ENCODE measurements at places on chromosomes 4 and X.

DNA sequence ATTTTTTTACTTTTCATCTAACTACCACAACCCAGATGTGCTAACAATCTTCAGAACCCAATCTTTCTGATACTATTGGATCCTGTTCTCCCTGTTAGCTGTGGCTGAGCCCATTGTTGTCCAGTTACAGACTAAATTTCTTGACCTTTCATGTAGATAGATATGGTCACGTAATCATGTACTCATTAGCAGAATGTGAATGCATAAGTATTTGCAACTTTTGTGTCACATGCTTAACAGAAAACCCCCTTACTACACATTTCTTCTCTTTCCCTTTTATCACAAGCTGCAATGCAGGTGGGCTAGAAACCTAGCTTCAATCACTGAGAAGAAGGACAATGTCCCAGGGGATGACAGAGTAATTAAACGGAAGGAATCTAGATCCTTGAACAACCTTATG, 13.1 kb upstream of the FAM13A start:
- no peak for DNase-seq

DNA sequence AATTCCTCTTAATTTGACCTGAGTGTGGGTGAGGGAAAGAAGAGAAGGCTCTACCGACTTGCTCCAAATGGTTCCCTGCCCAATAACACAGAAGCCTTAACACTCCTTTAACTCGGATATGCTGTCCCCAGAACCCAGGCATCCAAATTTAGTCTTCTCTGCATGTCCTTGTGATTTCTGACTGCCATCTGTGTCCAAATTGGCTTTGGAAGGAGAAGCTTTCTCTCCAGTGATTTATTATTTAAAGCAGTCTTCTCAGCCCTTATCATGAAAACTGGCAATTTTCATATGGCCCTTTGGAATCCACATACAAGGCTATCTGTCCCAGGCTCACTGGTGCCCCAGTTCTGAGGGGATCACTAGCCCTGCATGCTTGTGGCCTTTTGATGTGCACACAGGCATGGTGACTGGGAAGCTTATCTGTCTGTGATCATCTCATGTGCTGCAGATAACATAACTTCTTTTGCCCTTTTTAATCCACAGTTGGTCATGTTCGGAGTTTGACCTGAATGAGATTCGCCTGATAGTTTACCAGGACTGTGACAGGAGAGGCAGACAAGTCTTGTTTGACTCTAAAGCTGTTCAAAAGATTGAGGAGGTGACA, 56.7 kb downstream of the FNIP2 start:
- no peak for DNase-seq

DNA sequence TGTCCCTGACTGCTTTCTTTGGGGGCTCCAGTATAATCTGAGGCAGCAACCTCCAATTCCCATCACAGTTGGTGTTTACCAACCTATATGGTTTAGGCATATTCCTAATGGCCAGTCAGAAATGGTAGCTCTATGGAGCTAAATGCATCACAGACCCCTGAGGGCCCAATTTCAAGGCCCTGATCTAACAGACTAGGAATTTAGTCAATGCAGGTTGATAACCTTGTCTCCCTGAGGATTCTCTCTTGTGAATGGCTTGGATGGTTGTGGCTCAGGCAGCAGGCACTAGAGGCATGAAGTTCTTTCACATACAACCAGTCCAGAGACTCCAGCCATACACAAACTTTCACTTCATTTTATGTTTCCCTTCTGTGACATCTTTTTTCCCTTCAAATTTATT, 59.4 kb downstream of the TMPRSS11F start:
- no peak for DNase-seq

DNA sequence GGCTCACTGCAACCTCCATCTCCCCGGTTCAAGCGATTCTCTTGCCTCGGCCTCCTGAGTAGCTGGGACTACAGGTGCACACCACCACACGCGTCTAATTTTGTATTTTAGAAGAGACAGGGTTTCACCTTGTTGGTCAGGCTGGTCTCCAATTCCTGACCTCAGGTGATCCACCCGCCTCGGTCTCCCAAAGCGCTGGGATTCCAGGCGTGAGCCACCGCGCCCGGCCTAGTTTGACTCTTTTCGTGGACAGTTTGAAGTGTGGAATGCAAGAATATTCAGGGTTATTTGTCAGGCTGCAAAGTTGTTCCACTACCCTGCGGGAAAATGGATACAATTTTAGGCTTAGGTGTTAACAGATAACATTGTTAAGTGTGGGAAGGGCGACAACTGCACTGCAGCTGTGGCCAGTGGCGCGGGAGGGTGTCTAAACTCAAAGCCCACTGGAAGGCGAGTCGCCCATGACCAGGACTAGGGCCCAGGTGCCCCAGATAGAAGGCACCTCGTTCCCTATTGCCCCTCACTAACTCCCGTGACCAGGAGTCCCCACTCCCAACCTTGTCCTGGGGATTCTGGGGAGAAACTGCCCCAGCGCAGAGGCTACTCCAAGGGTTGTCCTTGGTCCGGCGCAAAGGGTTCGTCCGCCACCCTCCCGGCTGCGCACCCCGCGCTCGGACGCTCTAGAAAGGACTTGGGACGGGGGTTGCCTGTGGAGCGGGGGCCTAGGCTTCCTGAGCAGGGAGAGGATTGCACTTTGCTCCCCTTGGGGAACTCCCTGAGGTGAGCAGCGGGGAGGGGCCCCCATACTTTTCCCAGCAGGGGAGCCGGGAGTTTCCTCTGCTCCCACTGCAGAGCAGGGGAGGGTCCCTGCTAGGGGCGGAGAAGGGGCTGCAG, 1.1 kb upstream of the CD99 start:
- no peak for DNase-seq

GRCh38 chr4:122052677-122053076, 99.5 kb upstream of the BLTP1 start:
- DNase-seq, result no peak

DNA sequence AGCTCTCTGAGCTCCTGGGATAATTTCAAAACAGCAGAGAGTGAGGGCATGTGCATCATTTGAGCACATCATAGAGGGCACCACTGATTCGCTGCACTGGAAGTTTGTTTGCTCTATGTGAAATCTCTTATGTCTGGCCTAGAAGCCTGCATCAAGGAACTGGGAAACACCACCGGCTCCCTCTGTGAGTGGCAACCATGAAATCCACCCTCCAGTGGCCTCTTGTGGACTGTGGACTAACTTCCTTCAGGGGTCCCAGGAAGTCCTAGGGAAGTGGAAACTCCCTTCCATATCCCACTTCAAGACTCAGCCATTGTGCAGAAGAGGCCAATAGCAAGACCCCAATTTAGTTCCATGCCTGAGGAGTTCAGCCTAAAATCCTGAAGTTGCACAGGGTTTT, 48.0 kb upstream of the IGFBP7 start:
- no peak for DNase-seq

DNA sequence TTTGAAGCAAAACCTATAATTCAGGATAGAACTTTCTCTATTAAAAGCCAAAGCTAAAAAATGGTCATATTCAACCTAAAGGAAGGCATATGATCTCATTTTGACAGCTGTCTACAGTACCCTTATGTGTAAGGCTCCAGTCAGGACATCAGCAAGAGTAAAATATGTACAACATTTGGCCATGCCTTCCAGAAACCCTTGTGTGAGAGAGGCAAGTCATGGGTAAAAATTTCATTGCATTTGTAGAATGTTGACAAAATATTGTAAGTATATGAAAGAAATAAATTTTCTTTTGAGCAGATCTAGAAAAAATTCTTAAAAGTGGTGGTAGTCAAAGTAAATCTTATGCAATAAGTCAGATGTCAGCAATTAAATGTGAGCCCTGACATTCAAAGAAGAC, 132.3 kb downstream of the SLC39A8 start:
- no peak for DNase-seq
